ENCODE measurements at places on chromosomes 11 and 22.

DNA sequence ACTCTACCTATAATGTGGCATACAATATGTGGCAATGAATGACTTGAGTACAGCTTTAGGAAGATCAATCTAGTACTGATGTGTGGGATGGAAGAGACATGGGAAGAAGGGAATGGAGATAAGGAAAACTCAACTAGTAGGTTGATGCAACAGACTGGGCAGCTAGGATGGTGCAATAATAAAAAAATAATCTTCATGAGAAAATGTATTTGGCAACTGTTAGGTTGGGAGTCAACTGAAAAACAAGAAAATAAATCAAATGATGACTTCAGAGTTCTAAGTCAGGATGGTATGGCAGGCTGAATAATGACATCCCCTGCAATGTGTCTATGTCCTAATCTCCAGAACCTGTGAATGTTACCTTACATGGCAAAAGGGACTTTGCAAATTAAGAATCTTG lies 236.8 kb upstream of the PITPNB start:
- no peak for DNase-seq

- DNase-seq, result no peak
Observed at GRCh38 chr11:86395061-86395551, 20.4 kb downstream of the CCDC81 start.

DNA sequence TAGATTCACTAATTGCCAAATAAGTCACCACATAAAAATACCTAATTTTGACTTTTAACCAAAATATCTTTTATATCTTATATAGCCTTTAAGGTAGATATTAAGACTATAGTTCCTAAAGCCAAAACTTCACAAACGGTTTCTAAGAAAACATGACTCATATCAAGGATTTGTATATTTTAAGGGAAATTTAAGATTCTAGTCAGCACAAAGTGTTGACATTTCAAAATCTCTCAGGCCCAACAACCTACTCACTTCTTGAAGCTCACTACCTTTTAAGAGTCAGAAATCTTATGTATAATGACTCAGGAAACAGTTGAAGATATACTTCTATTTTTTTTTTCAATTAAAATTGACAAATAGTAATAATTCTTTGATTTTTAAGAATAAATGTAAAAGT lies 221.9 kb downstream of the SBF2 start:
- no peak for DNase-seq

- DNase-seq, result no peak
Observed at GRCh38 chr22:46551321-46551720, 13.9 kb upstream of the CELSR1 start.

DNA sequence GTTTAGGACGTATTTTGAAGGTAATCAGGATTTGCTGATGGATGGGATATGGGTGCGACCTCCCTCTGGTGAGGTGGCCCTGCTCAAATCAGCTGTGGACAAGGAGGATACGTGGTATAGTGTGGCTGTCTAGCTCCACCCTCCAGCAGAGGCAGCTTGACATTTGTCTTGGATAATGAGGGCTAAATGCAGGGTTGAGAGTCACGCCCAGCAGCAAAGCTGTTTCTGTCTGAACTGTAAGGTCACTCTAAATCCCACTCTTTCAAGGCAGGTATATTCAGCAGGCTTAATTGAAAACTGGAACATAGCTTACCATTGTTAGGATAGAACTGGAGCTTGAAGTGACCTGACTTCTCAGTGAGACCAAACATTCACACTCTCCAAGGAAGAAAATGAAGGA lies 98.7 kb downstream of the SWAP70 start:
- no peak for DNase-seq

DNA sequence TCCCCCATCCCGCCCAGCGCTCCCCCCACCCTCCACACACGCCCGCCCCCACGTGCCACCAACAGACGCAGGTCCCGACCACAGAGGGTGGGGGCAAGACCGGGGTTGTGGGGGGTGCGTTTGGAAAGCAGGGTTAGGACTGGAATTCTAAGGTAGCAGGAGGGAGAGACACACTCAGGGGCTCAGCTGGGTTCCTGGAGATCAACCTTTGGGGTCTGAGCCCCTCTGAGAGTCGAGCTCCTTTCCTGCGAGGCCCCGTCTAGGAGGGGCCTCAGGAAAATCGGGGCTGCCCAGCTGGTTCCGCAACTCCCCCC lies 429 bp downstream of the PGGHG start:
- no peak for DNase-seq

DNA sequence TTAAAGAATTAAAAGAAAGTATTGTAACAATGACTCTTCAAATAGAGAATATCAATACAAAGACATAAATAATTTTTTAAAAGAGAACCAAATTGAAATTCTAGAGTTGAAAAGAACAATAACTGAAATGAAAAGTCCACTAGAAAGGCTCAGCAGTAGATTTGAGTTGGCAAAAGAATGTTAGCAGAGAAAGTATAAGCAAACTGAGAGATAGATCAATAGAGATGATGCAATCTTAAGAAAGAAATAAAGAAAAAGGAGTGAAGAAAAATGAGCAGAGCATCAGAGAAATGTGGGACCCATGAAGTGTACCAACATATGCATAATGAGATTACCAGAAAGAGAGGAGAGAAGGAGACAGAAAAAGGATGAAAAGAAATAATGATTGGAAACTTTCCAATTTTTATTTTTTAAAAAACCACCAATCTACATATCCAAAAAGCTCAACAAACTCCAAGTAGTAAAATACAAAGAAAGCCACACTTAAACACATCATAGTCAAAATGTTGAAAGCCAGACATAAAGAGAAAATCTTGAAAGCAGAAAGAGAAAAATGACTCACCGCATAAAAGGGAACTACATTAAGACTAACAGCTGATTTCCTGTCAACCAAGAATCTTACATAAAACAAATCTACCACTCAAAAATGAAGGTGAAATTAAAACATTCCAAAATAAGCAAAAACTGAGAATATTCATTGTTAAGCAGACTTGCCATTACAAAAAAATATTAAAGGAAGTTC lies 20.9 kb downstream of the NCF4 start:
- DNase-seq, result no peak

GRCh38 chr11:17490232-17490631 lies 13.6 kb upstream of the ABCC8 start:
- DNase-seq, result no peak

- DNase-seq, result no peak
Observed at GRCh38 chr22:48957311-48957986, 870.2 kb downstream of the BRD1 start.

- DNase-seq, result no peak
Observed at GRCh38 chr11:60345489-60345888, 18.4 kb downstream of the MS4A6E start.

GRCh38 chr11:13661074-13661623 lies 7.3 kb upstream of the FAR1 start:
- DNase-seq, result no peak

- no peak for DNase-seq
Observed at GRCh38 chr11:132463295-132464002, 1068.9 kb downstream of the OPCML start.

DNA sequence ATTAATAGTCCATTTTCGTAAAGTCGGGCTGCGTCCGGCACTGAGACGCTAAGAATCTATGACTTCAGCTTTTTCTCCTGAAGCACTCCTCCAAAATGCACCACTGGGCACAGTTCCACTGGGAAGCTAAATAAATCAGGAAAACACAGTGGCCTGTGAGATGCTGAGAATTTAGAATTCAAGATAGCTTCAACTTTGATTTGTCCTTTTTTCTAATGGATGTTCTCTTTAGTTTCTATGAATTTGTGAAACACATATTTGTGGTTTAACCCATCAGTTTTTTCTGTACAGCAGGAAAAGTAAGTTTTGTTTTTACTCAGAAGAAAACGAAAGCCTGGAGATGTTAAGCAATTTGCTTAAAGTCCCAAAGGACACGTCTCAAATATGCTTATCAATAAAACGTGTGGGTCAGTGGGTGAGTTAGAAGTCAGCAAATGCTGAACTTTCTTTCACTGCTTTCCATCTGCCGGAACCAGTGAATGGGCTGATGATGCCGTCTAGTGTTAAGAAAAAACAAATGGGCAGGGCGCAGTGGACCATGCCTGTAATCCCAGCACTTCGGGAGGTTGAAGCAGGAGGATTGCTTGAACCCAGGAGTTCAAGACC lies 40.7 kb upstream of the CLMP start:
- DNase-seq, result no peak

GRCh38 chr11:70471254-70471653 lies 72.9 kb downstream of the CTTN start:
- DNase-seq, result no peak

GRCh38 chr11:93330446-93330984 lies at the start of gene DEUP1:
Gene DEUP1 (plus strand): TSS chr11:93330742. CDS start chr11:93332260, 1,518 bp downstream.
- no peak for DNase-seq

- DNase-seq, result no peak
Observed at GRCh38 chr11:119056421-119056999, 495 bp downstream of the HYOU1 start.

DNA sequence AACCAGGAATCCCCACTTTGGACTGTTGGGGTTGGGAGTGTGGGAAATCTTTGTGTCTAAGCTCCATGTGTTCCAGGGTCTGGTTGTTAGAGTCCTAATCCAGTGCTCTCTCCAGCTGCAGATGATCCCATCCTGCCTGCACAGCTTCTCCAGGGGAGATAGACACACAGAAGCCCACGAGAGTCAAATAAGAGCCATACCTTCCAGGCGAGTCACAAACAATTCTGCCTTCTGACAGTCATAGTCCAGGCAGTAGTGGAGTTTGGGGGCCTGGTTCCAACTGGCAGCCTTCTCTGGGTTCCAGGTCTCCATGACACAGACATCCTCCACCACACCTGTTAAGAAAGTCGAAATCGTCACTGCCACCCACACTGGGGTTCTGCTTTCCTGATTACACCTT lies 32.1 kb downstream of the SYT13 start:
- no peak for DNase-seq

DNA sequence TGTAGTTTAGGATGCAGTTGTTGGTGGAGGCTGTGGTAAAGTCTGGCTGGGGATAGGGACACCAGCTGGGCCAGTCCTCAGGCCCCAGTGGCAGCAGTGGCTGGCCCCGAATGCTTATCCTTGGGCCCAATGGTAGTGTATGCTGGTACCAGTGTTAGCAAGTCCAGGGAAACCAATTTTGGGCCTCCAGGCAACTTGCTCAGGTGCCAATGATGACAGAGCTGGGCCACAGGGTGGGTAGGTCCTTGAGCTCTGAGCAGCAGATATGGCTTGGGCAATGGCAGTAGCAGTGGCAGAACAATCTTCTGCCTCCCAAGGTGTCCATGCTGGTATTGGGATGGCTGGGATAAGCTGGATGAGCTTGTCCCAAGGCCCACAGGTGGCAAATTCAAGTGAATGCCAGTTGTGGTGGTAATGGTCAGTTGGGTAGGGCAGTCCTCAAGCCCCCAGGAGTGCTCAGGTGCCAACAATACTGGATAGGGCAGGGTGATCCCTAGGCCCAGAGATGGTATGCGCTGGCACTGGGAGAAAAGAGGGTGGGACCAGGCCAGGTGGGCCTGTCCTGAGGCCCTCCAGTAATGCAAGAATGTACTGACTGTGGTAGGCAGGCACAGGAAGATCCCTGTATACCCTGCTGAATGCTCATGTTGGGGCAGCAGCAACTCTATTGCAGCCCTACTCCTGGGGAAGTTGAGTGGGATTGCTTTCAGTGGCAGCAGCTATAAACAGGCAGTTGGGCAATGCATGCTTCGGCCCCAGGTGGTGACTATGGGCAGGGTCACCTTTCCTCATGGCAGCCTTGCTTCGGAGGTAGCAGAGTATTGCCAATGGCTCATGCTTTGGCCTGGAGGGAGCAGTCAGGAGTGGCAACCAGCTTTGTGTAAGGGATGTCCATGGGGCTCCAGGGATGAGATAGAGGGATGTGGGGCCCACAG lies 54.7 kb downstream of the KCNQ1OT1 start:
- no peak for DNase-seq

DNA sequence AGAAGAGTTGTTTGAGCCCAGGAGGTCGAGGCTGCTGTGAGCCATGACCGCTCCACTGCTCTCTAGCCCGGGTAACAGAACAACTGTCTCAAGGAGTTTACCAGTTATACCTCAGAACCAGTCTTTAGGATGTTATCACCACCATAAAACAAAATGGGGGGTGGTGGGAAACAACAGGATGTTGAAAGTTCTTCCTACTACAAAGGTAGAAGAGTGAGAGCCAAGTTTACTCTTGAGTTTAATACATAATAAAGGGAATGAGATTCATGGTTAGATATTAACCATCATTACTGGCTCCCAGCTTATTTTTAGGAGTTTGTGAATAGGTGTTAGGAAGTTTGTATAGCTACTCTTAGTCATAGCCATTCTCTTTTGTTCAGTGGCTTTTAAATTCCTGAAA lies 78.8 kb upstream of the HORMAD2 start:
- DNase-seq, result no peak

GRCh38 chr22:42450862-42451261 lies 18.7 kb upstream of the NFAM1 start:
- DNase-seq, result no peak

DNA sequence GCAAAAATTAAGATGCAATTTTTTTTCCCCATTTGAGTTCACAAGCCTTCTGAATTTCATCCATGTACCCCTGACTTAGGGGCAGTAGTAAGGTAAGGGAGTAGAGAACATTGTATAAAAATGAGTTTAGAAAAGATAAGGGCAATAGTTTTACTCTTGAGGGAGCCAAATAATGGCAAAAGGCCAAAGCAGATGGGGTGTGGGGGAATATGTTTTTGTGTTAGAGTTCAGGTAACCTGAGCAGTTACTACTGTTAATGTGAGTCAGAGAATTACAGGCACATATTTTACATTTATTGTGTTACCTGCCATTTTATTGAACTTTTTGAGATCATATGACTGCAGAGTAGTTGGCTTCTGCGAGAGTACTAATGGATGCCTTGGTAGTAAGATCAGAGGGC lies 3.1 kb downstream of the EED start:
- DNase-seq, result no peak

DNA sequence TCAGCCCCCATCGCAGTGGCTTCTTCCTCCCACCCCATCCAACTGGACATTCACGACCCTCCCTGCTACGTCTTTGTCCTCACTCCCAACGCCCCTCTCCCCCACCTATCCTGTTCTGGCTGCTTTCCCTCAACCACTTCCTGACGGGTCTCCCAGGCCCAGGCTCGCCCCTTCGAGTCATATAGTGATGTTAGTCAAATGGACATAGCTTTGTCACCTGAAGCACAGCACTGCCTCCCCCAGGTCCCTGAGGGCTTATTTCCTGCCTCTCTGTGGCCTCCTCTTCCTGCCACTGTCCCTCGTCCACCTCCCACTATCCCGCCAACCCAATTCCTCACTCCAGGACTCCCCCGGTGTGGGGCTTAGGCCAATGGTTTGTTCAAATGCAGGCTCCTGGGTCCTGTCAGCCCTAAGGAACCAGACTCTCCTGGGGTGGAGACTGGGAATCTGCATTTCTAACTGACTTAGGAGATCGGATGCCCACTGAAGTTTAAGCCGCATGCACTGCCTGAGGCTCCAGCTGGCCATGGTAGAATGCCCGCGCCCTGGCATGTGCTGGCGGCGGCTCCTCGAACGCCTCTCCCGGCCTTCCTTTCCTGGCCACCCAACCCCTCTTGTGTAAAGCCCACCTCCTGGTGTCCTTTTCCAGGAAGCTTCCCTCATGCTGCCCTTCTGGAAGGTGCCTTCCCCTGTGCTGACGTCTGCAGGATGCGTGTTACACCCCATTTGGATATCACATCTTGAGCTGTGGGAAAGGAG lies 18.3 kb downstream of the SUN2 start:
- no peak for DNase-seq

GRCh38 chr11:100760744-100761143 lies 73.7 kb downstream of the ARHGAP42 start:
- no peak for DNase-seq

GRCh38 chr11:83477772-83478171 lies 191.6 kb upstream of the CCDC90B start:
- no peak for DNase-seq
